ENCODE measurements at places on chromosomes 4 and X.

- H3K4me3 ChIP-seq: no peak overlapping the region
- DNase-seq: no peak
- peaks cover 16% of the 10 kb centered on the region for H3K4me1 ChIP-seq
- H3K27ac ChIP-seq: no peak overlapping the region
Measured at GRCh38 chr4:40118861-40119260, 62.2 kb downstream of the N4BP2 start.

- H3K4me3 ChIP-seq: no peak overlapping the region
- peak; percentile 35 for DNase-seq
- H3K36me3 ChIP-seq: no peaks in the 10 kb centered on the region
- H3K27me3 ChIP-seq: peaks cover 3% of the 10 kb centered on the region
- no peak overlapping the region for H3K27ac ChIP-seq
Measured at GRCh38 chr4:7166981-7167700, 25.2 kb upstream of the SORCS2 start.

DNA sequence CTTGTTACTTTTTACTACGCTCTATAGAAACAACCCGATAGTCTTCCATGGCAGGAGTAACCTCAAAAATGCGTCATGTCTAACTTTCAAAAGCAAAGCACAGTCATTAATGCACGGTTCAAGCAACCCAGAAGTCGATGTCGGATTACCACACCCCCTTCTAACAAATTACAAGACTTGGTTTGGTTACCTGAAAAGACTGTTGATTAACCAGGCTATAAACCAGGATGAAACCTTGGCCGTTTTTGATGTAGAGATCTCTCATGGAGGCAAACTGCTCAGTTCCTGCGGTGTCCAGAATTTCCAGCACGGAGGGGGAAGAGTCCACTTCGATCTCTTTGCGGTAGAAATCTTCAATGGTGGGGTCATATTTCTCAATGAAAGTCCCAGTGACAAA lies 2.4 kb downstream of the RAP2C start:
- no peak for DNase-seq
- H3K4me1 ChIP-seq: peaks cover 55% of the 10 kb centered on the region
- peak overlapping the region; percentile 99 for H3K27ac ChIP-seq
- H3K36me3 ChIP-seq: peaks cover 16% of the 10 kb centered on the region
- H3K4me3 ChIP-seq: peak overlapping the region; percentile 96
- no peaks in the 10 kb centered on the region for H3K27me3 ChIP-seq

DNA sequence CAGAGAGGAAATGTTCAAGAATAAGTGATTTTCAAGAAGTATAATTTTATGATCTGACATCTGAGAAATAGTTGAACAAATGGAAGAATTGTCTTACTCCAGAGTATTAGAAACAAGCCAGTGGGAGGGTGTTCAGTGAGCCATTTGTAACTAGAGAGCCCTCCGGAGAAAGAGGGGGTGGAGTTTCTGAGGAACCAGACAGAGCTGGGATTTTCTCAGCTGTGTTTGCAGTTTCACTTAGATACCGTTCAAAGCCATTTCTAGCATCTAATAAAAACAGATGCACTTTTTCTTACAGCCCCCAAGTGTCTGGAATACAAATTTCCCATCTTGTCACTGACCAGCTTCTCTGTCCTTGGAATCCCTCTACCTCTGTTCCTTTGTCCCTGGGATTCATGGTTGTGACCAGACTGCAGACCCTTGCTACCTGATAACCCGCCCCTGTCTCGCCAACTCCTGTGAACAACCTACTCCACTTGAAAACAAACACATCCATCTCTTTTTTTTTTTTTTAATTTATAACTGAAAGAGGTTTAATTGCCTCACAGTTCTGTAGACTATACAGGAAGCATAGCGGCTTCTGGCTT lies 132.8 kb upstream of the KLF3 start:
- H3K4me1 ChIP-seq: peaks cover 9% of the 10 kb centered on the region
- H3K27me3 ChIP-seq: no peaks in the 10 kb centered on the region
- H3K36me3 ChIP-seq: no peaks in the 10 kb centered on the region

DNA sequence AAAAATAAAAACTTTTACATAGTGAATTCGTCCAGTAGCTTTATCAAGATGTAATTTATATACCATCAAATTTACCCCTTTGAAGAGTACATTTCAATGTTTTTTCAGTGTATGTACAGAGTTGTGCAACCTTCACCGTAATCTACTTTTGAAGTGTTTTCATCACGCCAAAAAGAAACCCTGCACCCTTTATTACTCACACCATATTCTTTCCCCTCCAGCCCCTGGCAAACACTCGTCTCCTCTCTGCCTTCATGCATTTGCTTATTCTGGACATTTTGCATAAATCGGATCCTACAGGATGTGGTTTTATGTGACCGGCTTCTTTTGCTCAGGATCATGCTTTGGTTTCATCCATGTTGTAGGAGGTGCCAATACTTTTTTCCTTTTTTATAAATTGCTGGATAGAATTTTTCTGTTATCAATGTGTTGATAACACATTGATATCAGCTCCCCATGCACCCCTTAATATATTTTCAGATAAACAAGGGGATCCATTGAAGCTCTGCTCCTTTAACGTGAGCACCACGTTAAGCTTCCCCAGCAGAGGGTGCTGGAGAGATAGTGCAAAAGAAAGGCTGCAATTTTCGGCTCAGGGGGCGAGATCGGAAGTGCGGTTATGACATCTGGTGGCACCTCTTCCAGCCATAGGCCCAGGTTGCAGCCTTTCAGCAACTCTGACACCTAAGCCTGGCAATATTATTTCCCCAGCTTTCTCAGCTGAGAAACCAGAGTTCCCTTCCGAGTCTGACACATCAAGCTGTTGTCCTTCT lies 100.1 kb upstream of the VCX3B start:
- no peaks in the 10 kb centered on the region for H3K4me1 ChIP-seq
- H3K27me3 ChIP-seq: peaks cover 3% of the 10 kb centered on the region
- H3K4me3 ChIP-seq: no peak overlapping the region

- H3K36me3 ChIP-seq: no peaks in the 10 kb centered on the region
- H3K4me1 ChIP-seq: no peaks in the 10 kb centered on the region
- DNase-seq: no peak
- no peaks in the 10 kb centered on the region for H3K27me3 ChIP-seq
Measured at GRCh38 chr4:83890816-83891215, 354.9 kb downstream of the GPAT3 start.

- H3K27ac ChIP-seq: peak within 1 kb of the TSS; percentile 88
- H3K36me3 ChIP-seq: peaks cover 4% of the 10 kb centered on the region
- peak; percentile 78 for DNase-seq
- peaks cover 16% of the 10 kb centered on the region for H3K27me3 ChIP-seq
- H3K4me1 ChIP-seq: peaks cover 42% of the 10 kb centered on the region
- H3K4me3 ChIP-seq: peak within 1 kb of the TSS; percentile 73
Measured at GRCh38 chr4:109302361-109303139, at the start of gene COL25A1. Gene COL25A1 (minus strand): TSS chr4:109302658.

- H3K27ac ChIP-seq: no peak overlapping the region
- DNase-seq: no peak
- no peaks in the 10 kb centered on the region for H3K4me1 ChIP-seq
Measured at GRCh38 chrX:124274438-124275181, 57.9 kb upstream of the TEX13D start.

DNA sequence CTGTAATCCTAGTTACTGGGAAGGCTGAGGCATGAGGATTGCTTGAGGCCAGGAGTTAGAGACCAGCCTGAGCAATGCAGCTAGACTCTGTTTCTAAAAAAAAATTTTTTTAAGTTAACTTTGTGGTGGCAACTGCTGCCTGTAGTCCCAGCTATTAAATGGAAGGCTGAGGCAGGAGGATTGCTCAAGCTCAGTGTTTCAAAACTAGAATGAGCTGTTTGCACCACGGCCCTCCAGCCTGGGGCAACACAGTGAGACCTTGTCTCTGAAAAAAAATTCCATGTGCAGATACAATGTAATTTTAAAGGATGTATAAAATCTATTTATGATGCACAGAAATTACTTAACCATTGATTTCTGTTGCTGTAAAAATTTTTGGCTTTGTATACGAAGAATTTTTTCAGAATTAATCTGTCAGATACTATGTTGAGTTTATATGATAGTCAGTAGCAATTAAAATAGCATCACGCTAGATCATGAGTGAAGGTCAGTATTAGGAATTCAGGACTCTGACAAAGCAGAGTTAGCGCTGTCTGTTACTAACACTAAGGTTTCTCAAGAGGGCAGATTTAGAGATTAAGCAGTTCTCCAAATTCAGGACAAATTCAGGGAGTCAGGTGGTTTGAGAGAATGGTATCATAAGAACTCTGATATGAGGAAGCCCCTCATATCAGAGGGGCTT lies 8.3 kb upstream of the AGA start:
- H3K27me3 ChIP-seq: no peaks in the 10 kb centered on the region
- DNase-seq: no peak
- H3K27ac ChIP-seq: no peak overlapping the region
- H3K36me3 ChIP-seq: no peaks in the 10 kb centered on the region
- no peak overlapping the region for H3K4me3 ChIP-seq
- H3K4me1 ChIP-seq: peaks cover 26% of the 10 kb centered on the region

- no peak for DNase-seq
- peaks cover 2% of the 10 kb centered on the region for H3K27me3 ChIP-seq
- H3K27ac ChIP-seq: no peak overlapping the region
- no peaks in the 10 kb centered on the region for H3K4me1 ChIP-seq
- H3K36me3 ChIP-seq: no peaks in the 10 kb centered on the region
- no peak overlapping the region for H3K4me3 ChIP-seq
Measured at GRCh38 chrX:455673-456072, 69.0 kb upstream of the PPP2R3B start.

DNA sequence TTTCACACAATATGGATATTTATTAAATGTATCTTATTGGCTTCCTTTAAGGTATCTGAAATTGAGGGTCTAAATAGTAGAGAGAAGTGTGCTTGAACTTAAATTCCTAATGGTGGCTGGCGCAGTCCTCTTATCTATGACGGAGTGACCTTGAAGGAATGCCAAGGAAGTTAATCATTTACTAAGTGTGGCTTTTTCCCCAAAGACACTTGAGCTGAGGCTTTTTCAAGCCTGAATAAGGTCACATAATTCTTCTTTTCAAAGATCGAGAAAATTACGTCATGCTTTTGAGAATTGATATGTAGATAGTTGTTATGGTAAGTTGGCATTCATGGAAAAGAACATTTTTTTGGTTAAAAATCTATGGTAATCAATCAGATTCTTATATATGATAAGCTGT lies 11.7 kb upstream of the PRPS2 start:
- no peaks in the 10 kb centered on the region for H3K36me3 ChIP-seq
- no peak overlapping the region for H3K4me3 ChIP-seq
- peaks cover 7% of the 10 kb centered on the region for H3K4me1 ChIP-seq
- no peaks in the 10 kb centered on the region for H3K27me3 ChIP-seq

GRCh38 chr4:118969359-118969758 lies 80.7 kb downstream of the SYNPO2 start:
- H3K4me1 ChIP-seq: peaks cover 56% of the 10 kb centered on the region
- no peak overlapping the region for H3K4me3 ChIP-seq
- DNase-seq: no peak
- peak overlapping the region; percentile 93 for H3K27ac ChIP-seq

GRCh38 chr4:85676850-85677590 lies 202.1 kb downstream of the ARHGAP24 start:
- no peaks in the 10 kb centered on the region for H3K36me3 ChIP-seq
- peaks cover 3% of the 10 kb centered on the region for H3K27me3 ChIP-seq
- H3K27ac ChIP-seq: no peak overlapping the region

- H3K27ac ChIP-seq: no peak overlapping the region
- H3K36me3 ChIP-seq: no peaks in the 10 kb centered on the region
- DNase-seq: no peak
Measured at GRCh38 chr4:115323106-115323707, 209.8 kb upstream of the NDST4 start.

GRCh38 chrX:71493111-71493613 lies 39.7 kb upstream of the OGT start:
- no peaks in the 10 kb centered on the region for H3K27me3 ChIP-seq
- no peak overlapping the region for H3K27ac ChIP-seq
- H3K4me1 ChIP-seq: no peaks in the 10 kb centered on the region
- no peak for DNase-seq

- no peaks in the 10 kb centered on the region for H3K4me1 ChIP-seq
- no peaks in the 10 kb centered on the region for H3K36me3 ChIP-seq
- no peak overlapping the region for H3K27ac ChIP-seq
- no peak overlapping the region for H3K4me3 ChIP-seq
- DNase-seq: no peak
Measured at GRCh38 chr4:52780206-52780605, 29.0 kb upstream of the ERVMER34-1 start.

DNA sequence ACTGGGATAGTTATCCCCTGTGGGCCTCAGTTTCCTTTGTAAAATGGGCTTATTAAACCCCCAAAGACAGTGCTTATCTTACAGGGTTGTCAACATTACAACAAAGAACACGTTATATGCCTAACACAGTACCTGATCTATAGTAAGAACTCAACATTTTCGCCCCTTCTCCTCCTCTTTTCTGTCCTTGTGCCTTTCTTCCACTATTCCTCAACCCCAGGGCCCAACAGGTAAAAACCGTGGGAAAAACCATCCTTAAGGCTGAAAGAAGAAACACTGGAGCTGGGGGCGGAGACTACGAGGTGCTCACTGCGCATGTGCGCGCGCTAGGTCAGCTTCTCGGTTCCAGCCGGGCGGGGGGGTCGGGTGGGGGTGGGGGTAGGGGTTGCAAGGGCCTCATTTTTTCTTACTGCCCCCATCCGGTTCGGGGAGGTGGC lies 426 bp upstream of the XIAP start:
- H3K27me3 ChIP-seq: no peaks in the 10 kb centered on the region
- no peaks in the 10 kb centered on the region for H3K36me3 ChIP-seq
- peaks cover 10% of the 10 kb centered on the region for H3K4me1 ChIP-seq
- no peak for DNase-seq
- H3K27ac ChIP-seq: peak overlapping the region; percentile 95

GRCh38 chr4:78100060-78100459 lies 42.9 kb downstream of the FRAS1 start:
- peaks cover 24% of the 10 kb centered on the region for H3K36me3 ChIP-seq
- no peak overlapping the region for H3K4me3 ChIP-seq
- H3K27ac ChIP-seq: peak overlapping the region; percentile 37
- peaks cover 3% of the 10 kb centered on the region for H3K4me1 ChIP-seq
- no peak for DNase-seq

- H3K4me1 ChIP-seq: peaks cover 11% of the 10 kb centered on the region
- H3K27ac ChIP-seq: peak overlapping the region; percentile 100
- DNase-seq: peak; percentile 58
- peak overlapping the region; percentile 100 for H3K4me3 ChIP-seq
Measured at GRCh38 chr4:125091-125771, 930 bp downstream of the ZNF718 start.

DNA sequence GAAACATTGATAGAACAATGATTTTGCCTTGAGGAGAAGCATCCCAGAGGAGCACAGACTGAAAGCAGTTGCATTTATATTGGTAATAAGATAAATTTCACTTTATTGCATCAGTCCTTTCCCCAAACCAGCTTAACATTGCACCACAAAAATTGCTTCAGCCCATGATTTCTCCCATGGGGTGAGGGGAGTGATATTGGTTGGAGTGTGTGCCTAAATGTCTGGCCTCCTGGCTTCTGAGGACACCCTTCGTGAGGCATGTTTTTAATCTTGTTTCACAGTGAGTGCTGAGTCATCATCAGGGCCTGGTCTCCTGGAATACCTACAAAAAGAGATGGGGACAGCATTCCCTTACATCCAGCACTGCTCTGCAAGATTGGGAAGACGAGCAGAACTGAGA lies 487.9 kb downstream of the C4orf33 start:
- no peaks in the 10 kb centered on the region for H3K27me3 ChIP-seq
- no peaks in the 10 kb centered on the region for H3K36me3 ChIP-seq
- no peaks in the 10 kb centered on the region for H3K4me1 ChIP-seq
- DNase-seq: no peak
- H3K4me3 ChIP-seq: no peak overlapping the region
